Activated CD4-positive, alpha-beta T cell treated with anti-CD3 and anti-CD28 coated beads for 1 hour (primary cell): ENCODE measurements at places on chromosomes 13 and 19.
A peak's percentile ranks its signal among the peaks of the same experiment; 100 is the strongest.

DNA sequence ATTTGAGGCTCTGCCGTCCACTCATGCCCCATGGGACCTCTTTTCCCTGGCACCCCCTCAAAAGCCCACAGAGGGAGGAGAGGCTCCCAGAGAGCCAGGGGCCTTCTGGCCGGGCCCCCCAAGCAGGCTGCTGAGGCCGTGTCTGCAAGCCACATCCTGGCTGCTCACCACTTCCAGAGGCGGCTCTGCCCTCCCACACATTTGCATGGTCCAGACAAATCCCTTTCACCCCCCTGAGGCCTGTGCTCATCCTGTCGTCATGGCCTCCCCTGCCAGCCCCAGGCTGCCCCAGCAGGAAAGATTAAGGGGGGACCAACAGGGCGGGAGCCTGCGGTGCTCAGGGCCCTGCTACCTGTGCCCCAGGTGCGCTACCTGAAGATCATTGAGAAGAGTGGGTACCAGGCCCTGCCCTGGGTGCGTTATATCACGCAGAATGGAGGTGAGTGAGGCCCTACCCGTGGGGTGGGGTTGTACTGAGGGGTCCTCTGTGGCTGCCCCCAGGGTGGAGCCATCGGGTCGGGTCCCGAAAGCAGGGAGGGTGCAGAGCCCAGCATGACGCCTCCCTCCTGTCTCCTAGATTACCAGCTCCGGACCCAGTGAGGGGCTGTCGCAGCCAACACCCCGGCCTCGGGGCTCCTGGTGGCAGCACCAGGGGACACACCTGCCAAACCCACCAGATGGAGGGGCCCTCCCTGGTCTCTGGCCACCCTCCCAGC, 36.3 kb downstream of the AP1M1 start:
- DNase-seq: no peak

GRCh38 chr13:97310809-97311436, 88.8 kb downstream of the MBNL2 start:
- no peak for DNase-seq

DNA sequence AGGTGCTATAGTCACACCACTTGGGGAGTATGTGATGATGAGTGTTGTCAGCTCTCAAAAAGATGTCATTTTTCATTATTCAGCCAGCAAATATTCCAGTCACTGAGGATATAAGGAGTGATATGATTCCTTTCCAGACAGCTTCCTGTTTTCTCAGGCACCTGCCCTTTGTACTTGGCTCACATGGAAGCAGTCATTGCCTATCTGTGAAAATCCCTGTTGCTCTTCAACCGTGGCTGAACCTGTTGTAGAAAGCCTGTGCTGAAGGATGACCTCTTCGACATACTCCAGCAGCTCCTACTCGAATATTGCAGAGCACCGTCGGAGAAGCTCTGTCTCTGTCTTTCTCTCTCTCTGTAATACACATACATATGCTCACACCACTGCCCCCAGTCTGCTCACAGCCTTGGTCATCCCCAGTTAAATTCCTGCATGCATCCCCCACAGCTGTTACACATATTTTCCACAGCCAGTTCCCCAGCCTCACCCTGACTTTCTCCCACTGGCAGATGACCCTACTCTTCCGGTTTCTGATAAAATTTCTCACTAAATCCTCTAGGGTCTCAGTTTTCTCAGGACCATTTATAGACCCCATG, 204.2 kb upstream of the ARGLU1 start:
- DNase-seq: no peak

DNA sequence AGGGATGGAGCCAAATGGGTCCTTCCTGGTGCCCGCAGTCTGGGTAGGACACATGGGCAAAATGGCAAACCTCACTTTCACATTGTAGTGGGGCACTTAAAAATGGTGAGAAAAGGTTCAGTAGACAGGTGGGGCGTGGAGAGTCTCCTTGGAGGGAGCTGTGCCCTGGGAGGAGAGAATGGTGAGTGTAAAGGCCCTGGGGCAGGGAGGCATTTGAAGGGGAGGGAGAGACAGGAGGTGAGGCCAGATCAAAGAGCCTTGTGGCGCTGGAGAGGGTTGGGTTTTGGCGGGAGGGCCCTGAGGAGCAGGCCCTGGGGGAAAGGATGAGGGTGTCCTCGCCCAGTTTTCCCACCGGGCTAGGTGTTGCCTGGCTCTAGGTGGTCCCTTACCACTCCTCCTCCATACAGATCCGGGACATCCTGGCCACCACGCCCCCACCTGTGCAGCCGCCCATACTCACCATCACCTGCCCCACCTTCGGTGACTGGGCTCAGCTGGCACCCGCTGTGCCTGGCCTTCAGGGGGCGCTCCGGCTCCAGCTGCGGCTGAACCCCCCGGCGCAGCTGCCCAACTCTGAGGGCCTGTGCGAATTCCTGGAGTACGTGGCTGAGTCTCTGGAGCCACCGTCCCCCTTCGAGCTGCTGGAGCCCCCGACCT, 6.3 kb downstream of the MAP1S start:
- DNase-seq: no peak

DNA sequence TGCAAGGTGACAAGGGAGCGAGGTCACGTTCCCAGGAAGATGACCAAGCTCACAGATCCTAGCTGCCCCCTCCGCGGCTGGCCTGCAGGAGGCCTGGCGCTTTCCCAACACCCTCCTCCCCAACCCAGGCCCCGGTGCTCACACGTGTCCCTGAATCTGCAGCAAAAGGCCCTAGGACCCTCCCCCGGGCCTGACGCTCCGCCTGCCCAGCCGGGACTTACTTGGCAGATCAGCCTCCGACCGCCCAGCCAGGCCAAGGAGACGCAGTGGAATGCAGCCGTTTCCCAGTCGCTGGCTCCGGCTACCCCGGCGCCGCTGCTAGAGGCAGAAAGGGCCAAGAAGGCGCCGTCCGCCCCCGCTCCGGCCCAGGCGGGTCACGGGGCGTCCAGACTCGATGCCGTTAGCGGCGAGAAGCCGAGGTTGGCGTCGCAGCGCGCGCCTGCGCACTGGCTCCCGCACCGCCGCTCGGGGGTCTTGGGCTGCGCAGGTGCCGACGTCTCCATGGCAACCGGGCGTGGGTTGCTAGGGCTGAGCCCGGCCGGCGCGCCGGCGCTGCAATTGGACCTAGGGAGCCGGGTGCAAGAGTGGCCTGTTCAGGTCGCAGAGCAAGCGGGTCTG, at the start of gene PNMA8A:
Gene PNMA8A, minus strand, starts transcription at position 448 of the 618 bp plus-strand sequence. CDS start 528 bp downstream, outside the sequence.
- DNase-seq: no peak

DNA sequence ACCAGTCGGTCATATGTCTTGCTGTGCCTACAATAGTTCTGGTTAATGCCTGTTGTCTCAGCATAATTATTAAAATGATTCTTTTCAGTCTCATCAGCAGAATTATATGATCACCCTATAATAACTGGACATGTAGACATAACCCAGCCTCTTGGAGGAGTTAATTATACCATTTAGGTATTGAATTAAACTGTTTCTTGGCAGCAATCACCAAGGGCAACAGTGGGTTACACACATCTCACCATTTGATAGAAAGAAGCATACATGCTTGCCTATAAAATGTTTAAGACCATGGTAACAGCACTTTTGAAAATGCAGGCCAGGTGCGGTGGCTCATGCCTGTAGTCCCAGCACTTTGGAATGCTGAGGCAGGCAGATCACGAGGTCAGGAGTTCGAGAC, 184.6 kb downstream of the RGCC start:
- DNase-seq: no peak

GRCh38 chr19:17235300-17235970, 9.4 kb downstream of the OCEL1 start:
- DNase-seq: peak; percentile 68

GRCh38 chr19:58033741-58034476, at the start of gene ZSCAN1:
Gene ZSCAN1 (plus strand): TSS chr19:58034025. CDS start chr19:58037837, 3,812 bp downstream.
- DNase-seq: no peak

GRCh38 chr13:31859571-31859970, 120.2 kb downstream of the RXFP2 start:
- no peak for DNase-seq

GRCh38 chr13:41785402-41786172, 175.3 kb downstream of the VWA8 start:
- no peak for DNase-seq

GRCh38 chr19:13839938-13840304, 37.0 kb upstream of the NANOS3 start:
- no peak for DNase-seq

DNA sequence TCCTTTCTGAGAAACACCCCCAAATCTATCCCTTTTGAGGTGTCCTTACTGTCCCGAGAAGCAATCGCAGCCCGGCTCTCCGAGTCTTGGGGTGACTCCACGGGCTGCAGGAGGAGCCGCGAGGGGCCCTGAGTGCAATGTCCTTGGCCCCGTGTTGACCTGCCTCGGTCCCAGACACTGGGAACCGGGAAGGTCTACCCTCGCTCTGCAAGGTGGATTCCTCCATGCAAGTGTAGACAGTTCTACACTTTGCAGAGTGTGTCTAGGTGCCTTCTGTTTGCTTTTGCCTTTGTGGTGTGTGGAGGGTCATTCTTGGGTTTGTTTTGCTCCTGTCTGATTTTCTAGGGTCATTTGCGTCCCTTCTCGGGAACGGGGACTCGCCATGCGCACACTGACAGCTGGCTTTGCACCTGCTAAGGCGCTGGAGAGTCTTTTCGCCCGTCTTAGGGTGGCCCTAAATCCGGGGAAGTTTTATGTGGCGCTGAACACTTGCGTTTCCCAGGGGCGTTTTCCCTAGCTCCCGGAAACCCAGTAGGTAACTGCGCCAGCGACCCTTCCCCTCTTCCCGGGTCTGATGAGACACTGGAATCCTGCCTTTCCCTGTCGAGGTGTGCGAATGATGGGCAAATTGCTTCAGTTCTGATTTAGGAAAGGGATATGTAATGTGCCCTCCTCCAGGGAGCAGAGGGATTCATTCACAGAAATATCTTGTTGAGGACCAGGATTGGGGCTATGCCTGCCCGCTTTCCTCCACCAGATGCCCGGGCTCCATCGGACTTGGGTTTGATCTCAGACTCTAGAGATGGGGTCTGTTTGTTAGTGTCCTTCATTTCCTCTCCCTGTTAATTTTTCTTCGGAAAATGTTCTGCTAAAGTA, 755 bp downstream of the SERTM1 start:
- DNase-seq: no peak

DNA sequence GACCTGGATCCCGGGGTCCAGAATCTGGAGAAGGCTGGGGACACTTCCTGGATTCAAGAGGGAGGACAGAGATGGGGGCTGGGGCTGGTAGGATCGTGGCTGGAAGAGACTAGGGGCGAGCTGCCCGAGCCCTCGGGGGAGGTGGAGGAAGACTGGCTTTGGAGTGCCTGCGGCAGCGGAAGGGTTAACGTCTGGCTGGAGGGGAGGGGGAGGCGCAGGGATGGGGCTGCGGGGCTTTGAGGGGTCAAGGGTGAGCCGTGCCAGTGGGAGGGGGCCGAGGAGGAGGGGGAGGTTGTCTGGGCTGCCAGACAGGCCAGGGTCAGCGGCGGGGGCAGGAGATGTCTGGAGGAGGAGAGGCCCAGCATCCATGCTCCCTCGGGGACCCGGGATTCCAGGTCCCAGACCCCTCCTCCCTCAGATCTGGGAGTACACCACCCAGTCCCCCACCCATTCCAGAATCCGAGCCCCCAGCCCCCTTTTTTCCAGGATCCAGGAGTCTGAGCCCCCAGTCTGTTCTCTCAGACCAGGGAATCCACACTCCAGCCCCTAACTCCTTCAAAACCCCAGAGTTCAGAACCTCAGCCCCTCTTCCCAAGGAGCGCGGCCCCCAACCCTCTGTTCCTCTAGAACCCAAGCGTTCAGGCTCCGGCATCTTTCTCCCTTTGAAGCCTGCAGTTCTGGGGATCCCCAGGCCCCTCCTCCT, 3.2 kb upstream of the SPACA6 start:
- DNase-seq: no peak

DNA sequence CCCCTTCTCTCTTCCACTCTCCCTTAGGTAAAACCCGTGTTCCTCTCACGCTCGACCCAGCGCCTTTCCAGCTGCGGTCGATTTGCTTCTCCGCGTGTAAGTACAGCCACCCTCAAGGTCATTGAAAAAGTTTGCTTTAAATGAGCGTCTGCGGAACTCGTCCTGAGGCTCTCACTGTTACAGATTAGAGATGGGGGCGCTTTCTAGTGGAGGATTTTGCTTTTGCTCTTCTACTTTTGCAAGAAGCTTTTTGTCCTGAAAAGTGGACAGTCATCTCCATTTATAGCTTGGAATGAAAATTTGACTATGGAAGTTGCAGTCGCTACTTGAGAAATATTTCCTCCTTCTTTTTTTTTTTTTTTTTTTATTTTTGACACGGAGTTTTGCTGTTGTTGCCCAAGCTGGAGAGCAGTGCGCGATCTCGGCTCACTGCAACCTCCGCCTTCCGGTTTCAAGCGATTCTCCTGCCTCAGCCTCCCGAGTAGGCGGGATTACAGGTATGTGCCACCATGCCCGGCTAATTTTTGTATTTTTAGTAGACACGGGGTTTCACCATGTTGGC, 595 bp upstream of the RAB20 start:
- DNase-seq: no peak

DNA sequence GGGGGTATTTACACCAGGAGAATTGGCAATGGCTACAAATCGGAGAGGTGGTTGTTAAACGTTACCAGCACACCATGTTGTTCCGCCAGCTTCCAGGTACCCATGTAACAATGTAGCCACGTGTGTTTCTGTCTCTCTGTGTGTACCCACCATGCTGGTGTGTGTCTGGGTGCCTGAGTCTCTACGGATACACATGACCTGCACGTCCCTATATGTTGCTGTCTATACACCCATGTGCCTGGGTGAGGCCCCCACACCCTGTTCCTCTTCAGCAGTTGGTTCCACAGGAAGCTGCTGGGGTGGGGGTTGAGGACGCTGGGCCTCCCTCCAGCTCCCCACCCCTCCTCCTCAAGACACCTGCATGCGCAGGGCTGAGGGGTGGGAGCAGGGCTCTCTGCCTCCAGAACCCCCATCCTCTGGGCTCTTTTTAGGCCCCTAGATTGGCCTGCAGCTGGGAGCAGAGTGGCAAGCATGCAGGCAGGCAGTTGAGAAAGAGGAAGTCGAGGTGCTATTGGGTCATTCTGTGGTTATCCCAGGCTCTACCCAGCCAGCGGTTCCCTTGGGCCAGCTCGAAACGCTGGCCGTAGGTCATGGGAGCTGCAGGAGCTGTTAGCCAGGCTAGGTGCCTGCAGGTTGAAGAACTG, at the start of gene ARHGEF18:
Gene ARHGEF18, plus strand, starts transcription at position 351 of the 644 bp plus-strand sequence. CDS start 13,954 bp downstream, outside the sequence.
- peak; percentile 50 for DNase-seq

GRCh38 chr19:55345818-55346724, 6.4 kb downstream of the KMT5C start:
- DNase-seq: no peak

- no peak for DNase-seq
Observed at GRCh38 chr13:97242755-97243497, 20.8 kb downstream of the MBNL2 start.

GRCh38 chr13:112840472-112841302, 128.3 kb upstream of the MCF2L start:
- DNase-seq: no peak
